Lower lobe of right lung (tissue), 2 donors: ENCODE measurements at places on chromosomes 4 and X. TPM values are rescaled to one million over a fixed set of nuclear protein-coding genes. Genes with fewer than 3 reads are reported as not detected.

- DNase-seq: no peak
These were observed 39.4 kb downstream of the PPP3CA start for GRCh38 chr4:101307899-101308298.

- DNase-seq: no peak
These were observed 88.8 kb upstream of the ESX1 start for GRCh38 chrX:104343428-104344129.

DNA sequence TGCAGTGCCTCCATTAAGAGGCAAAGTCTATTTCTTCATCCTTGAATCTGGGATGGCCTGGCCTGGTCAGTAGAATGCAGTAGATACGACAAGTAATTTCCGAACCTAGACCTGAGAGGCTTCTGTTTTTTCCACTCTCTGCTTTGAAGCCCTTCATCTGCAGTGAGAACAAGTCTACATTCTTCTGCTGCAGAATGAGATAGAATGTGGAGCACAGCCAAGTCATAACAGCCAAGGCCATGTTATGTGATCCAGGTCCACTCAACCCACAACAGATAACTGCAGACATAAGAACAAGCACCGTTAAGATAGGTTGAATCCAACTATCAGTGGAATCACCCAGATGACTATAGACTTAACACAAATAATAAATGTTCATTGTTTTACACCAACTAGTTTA is 1297.7 kb downstream of the C4orf33 start:
- no peak for DNase-seq

DNA sequence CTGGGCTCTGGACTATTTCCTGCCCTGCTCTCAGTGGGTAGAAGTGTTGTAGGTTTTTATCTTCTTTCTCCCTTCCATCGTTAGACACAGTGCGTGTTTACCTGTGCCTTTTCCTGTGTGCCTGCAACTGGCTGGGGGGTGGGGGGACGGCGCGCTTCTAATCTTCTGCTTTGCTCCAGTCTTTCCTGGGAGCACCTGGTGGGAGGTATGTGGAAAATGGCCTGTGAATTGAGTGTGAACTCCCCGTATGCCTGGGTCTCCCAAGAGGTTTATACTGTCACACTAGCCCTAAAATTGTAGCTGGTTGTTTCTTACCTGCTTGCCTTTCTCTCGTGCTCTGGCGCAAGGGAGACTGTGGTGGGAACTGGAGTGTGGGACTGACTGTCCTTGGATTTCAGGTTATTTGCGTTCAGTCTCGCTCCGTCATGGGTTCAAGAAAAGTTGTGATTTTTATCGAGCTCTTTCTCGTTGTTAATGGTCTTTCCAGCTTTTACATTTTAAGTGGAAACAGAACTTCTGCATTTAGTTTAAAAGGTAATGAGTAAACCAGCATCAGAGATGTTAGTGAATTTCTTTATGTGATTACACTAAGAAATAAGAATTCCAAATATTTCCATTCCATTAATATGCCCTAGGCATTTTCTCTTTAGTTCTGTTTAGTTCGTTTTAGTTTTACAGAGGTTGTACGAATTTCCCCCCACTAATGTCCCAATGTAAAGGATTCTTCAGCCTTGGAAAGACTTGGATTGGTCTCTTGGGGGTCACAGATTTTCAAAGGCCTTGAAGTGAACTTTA is 15.3 kb downstream of the MRPL1 start:
- DNase-seq: no peak

DNA sequence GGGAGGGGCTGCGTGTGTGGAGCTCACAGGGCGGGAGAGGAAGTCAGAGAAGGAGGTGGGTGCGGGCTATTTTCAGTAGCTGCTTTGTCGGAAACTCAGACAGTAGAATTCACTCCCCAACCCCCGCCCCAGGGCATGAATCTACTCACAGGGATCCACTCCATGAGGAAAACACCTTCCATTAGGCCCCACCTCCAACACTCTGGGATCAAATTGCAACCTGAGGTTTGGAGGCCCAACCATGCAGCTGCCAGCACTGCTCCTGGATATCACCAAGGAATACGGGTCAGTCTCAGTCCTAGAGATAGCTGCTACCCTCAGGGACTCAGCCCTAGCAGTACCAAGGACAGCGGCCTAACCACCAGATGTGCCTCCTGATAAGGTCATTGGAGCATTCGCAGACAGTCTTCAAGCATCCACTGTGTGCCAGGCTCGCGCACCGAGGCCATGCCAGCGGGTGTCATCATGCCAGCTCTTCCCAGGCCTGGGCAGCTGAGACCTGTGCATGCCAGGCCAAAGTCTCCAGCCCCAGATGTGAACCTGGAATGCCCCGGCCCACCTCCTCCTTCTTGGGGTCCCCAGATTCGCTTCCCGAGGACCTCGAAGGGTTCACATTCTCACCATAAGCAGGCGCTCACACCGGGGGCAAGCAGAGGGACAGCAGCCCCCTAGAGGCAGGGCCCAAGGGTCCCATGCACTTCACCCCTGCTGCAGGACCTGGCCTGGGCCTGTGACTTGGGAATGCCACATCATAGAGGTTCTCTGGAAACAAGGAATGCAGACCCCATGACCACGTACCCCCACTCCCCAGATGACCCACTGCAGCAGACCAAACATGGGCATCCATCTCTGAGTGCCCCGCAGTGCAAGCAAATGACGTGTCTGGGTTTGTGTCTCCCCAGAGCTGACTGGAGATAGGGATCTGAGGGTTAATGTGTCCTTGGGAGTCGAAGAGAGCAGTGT is 102.3 kb downstream of the ADRA2C start:
- no peak for DNase-seq

The MAGEA2B gene
- not detected for total RNA-seq

The DMRTC1 gene
- not detected for total RNA-seq
